ENCODE measurements at places on chromosomes 13 and 19.

- no peak for DNase-seq
Observed at GRCh38 chr13:76882431-76882830, 3.8 kb downstream of the KCTD12 start.

GRCh38 chr13:29458419-29458818 lies 137.1 kb downstream of the SLC7A1 start:
- DNase-seq, result no peak

GRCh38 chr19:32307591-32307990 lies 37.8 kb upstream of the ZNF507 start:
- DNase-seq, result no peak

GRCh38 chr19:58277197-58277596 lies 1.6 kb upstream of the ZNF8 start:
- no peak for DNase-seq

DNA sequence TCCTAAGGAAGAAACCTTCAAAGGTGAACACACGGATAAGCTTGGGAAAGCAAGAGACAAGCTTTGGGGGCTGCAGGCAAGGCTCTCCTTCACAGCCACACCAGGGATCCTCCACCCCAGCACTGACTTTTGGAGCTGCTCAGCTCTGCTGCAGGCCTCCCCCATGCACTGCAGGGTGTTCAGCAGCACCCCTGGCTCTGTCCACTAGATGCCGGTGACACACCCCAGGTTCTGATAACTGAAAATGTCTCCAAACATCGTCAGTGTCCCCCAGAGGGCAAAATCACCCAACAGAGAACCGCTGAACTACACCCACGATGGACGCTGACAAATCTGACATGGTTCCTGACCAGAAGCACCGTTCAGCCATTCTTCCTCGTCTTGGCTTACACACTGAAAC lies 90.5 kb downstream of the STK24 start:
- DNase-seq, result no peak

DNA sequence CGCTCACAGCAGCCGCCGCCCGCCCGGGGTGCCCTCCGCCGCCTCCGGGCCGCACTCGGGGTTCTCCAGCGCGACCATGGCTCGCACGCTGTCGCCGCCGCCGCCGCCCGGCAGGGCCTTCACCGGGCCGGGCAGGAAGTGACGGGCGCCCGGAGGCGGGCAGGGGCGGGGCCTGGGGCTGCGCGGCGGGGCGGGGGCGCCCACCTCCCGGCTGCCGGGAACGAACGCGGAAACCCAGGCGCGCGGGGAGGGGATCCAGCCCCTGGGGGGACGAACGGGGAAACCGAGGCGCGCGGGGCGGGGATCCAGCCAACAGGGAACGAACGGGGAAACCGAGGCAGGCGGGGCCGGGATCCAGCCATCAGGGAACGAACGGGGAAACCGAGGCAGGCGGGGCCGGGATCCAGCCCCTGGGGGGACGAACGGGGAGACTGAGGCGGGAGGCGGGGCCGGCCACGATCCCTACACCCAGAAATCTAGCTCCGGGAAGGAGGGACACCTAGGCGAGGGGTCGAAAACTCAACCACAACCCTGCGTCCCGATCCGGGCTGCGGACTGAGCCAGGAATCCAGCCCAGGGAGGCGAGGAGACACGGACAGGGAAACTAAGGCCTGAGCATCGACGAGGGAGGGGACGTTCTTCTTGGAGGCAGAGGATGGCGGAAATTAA lies at the start of gene R3HDM4:
R3HDM4 (minus strand) TSS at position 140 of the 669 bp plus-strand sequence; CDS start at position 78, 62 bp downstream.
- peak; percentile 77 for DNase-seq

DNA sequence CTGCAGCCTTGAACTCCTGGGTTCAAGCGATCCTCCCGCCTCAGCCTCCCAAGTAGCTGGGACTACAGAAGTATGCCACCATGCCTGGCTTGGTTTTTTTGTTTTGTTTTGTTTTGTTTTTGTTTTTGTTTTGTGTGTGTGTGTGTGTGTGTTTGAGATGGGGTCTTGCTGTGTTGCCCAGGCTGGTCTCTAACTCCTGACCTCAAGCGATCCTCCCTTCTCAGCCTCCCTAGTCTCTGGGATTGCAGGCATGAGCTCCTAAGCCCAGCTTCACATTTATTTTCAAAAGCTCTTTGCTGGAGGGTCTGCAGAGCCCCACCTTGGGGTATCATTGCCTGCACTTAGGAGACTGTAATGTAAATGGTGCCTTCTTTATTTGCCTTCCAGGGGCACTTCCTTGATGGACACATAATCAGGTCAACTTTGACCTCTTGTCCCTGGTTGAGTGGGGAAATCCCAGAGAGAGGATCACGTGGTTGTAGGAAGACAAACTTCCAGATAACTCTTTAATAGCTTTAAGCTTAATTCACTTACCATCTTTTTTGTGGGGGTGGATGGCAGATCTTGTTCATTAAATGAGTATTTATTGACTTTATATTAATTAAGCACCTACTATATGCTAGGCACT lies 72.9 kb upstream of the NPAS1 start:
- DNase-seq, result no peak

DNA sequence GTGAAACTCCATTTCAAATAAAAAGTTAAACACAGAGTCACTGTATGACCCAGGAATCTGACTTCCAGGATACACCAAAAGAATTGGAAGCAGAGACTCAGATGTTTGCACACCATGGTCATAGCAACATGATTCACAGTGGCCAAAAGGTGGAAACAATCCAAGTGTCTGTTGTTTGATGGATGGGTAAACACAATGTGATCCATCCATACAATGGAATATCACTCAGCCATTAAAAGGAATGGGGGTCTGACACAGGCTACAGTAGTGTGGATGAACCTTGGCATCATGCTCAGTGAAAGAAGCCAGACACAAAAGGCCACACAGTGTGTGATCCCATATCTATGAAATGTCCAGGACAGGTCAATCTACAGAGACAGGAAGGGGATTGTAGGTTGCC lies 174.3 kb downstream of the PTPRS start:
- DNase-seq, result no peak

GRCh38 chr19:8074501-8074900 lies 21.9 kb downstream of the CCL25 start:
- DNase-seq, result no peak

Measured in stimulated activated CD4-positive, alpha-beta T cell treated with anti-CD3 and anti-CD28 coated beads, Interleukin-4, amount 100 ng/mL, for 48 hours (primary cell).